ENCODE measurements at places on chromosomes 4 and X.

DNA sequence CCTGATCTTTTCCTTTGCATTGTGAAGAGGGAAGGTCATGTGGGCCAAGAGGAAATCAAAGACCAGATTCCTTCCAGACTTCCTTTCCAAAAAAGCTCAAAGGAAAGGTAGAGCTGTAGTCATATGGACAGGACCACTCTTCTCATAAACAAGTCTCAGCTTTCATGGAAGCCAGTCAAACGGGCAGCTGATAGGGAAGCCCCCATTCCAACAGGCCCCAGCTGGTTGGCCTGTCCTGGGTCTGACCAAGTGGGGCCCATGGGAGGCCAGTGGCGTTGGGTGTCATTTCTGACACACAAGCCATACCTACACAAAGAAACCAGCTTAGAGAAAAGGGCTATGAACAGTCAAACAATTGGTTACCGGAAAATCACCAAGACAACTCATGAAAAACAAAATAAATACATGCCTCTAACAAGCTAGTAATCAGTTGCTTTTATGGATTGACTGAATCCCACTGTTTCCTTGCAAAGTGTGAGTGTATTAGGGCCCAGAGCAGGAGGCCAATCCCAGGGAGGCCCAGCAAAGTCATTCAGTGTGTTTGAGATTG, 149.6 kb upstream of the MAMLD1 start:
- DNase-seq, result no peak

DNA sequence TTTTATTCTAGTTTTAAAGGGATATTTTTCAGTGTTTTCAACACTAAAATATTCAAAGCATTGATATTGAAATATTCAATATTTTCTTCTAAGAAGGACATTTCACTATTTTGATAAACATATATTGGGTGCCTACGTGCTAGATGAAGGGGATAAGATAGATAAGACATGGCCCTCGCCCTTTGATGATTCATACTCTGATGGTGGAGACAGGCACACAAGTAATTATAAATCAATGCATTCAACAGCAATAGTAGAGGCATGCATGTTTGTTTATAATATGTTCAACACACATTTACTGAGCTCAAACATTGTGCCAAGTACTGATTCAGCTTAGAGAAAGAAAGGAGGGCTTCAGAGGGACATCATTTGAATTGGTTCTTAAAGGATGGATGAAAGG, 22.7 kb downstream of the TMEM47 start:
- DNase-seq, result no peak

- DNase-seq, result peak; percentile 29
These were observed 26.1 kb upstream of the PRDM8 start for GRCh38 chr4:80171251-80171650.

- DNase-seq, result no peak
These were observed 181.4 kb upstream of the NEIL3 start for GRCh38 chr4:177128306-177128705.

GRCh38 chrX:17931855-17932254, 70.8 kb upstream of the RAI2 start:
- DNase-seq, result no peak

GRCh38 chr4:131644619-131645018, 1504.5 kb upstream of the PCDH10 start:
- no peak for DNase-seq

- DNase-seq, result no peak
These were observed 103.7 kb downstream of the JADE1 start for GRCh38 chr4:128913228-128913627.

GRCh38 chrX:38117485-38117884, 103.2 kb downstream of the SRPX start:
- DNase-seq, result no peak

- DNase-seq, result no peak
These were observed 154.5 kb upstream of the ANK2 start for GRCh38 chr4:112894951-112895350.

DNA sequence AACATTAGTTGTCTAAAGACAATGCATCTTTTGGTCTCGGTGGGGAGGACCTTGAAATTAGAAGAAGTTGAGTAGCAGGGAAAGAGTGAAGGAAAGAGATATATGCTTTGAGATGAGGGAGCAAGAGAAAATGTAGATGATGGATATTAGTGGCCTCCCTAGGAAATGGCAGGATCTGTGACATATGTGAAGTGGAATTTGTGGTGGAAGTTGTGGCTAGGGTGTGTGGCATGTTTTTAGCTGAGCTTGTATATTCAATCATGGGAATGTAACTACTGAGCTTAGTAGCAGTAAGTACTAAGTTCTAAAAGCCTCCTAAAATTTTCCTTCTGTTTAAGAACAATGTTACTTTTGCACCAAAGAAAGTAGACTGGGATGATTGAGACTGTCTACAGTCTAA, 382.8 kb upstream of the CTSO start:
- DNase-seq, result no peak

GRCh38 chr4:138182838-138183426, 59.2 kb downstream of the SLC7A11 start:
- peak; percentile 5 for DNase-seq

DNA sequence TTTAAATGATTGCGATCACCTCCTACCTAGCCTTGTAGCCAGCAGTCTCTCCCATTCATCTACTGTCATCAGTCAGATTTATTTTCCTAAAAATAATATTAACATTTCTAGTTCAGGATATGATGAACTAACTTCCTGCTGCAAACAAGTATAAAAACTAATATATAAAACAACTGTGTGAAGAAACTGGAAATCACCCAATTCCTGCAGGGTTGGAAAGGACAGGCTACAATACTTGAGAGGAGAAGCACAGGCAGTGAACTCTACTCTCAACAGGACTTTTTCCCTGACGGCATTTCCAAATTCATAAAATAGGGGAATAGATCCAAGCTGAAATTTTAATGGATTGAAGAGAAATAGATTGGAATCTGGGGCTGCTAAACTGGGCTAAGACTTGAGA, 14.2 kb upstream of the BBS12 start:
- no peak for DNase-seq

DNA sequence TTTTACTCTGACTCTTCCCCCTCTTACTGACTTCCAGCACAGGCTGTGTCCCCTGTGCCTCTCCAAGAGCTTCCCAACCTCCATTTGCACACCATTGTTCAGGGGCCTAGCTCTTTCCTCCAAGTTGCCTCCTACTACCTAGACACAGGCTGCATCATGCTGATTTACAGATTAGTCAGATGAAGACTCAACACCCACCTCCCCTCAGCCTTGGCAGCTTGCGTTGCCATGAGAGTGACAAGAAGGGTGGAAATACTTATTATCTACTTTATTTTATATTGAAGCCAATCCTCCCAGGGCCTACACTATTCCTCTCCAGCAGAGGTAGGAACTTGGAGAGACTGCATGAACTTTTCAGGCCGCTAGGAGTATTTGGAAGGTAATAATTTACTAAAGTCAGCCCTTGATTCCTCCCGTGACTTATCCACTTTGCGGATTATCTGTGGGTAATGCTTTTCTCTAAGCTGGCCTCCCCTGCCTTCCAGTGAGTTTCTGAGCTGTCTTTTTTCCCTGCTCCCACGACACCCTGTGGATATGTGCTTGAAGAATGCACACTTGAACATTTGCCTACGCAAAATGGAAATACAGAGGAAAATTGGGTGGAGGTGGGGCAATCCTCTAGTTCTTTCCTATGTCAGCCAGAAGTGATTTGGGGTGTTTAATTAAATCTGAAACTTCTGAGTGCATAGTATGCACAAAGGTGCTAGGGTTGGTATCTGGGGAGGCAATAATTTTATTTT, 74.1 kb upstream of the TMEM164 start:
- DNase-seq, result no peak

GRCh38 chr4:160286051-160286450, 1183.2 kb downstream of the RAPGEF2 start:
- no peak for DNase-seq

DNA sequence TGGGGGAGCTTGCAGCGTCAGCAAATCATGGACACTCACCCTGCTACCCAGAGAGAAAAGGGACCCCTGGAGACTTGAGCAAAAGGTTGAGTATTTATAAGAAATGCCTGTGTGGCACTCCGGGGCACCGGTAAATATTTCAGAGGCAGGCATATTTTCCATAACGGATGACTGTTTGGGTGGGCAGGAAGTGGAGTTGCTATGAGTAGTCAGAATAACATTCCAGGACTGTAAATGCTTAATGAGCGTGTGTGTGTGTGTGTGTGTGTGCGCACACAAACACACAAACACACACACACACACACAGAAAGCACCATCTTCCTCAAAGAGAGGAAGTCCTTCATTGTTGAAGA, 74.6 kb downstream of the MXRA5 start:
- no peak for DNase-seq

DNA sequence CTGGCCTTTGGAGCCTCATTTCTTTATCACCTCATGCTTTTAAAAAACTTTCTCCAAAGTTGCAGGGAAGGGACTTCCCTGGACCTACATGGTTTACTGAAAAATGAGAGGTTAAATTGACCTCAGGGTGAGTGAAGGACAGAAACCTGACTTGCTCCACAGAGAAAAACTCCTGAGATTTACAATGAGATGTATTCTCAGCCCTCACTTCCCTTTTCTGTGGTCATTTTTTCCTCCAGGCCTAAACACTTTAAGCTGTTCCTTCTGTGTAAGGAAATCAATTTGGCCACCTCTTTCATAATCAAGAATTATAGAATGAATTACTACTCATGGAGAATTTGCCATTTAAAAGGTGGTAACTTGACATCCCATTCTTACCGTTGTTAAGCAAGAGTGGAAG, 77.9 kb downstream of the HPGD start:
- no peak for DNase-seq

- peak; percentile 55 for DNase-seq
These were observed 8.1 kb downstream of the MBNL3 start for GRCh38 chrX:132480581-132481203.

GRCh38 chrX:42934020-42934726, 156.2 kb upstream of the PPP1R2C start:
- DNase-seq, result peak; percentile 43

DNA sequence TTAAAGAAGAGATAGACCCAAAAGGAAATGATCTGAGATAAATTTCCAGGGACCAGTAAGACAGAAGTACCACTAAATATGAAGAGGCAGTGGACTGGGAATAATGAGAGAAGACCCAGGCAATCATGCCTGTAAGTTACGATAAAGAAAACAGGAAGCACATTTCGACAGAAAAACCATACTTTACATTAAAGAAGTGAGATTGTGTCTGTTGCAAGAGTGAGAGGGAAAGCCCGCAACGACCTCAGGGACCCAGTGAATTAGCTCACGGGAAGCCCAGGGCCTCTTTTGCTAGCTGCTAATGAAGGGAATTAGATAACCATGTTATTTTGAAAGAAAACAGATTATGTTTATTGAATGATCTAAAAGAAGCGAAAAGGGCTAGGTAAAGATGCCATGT, 28.9 kb upstream of the ACSL1 start:
- DNase-seq, result no peak

DNA sequence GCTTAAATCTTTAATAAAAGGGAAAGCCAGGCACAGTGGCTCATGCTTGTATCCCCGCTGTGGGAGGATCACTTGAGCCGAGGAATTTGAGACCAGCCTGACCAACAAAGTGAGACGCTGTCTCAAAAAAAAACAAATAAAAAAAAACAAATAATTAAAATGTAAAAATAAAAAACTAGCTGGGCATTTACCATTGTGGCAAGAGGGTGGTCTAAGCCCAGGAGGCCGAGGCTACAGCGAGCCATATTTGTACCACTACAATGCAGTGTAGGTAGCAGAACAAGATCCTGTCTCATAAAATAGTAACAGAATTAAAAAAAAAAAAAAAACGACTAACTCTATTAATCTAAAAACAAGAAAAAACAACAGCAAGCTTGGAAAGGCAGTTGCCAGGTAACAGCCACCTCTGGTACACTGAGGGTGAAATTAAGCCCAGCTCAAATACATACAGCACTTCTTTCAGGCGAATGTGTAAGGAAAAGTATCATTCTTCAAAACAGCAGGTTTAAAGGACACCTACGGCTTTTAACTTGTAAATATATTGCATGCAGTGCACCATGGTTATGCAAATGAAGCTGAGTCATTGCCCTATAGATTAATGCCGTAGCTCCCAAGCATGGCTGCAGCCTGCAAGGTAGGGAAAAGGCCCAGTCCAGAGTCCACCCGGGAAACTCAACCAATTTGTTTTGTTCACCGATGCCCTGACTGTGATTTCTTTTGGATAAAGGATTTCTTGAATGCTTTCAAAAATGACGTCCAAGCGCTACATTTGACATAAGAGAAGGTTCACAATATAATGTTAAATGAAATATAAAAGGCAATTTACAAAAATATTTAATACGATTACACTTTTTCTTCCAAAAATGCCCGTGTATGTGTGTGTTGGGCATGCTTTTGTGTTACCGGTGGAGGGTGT, 14.5 kb upstream of the TXLNG start:
- DNase-seq, result no peak

DNA sequence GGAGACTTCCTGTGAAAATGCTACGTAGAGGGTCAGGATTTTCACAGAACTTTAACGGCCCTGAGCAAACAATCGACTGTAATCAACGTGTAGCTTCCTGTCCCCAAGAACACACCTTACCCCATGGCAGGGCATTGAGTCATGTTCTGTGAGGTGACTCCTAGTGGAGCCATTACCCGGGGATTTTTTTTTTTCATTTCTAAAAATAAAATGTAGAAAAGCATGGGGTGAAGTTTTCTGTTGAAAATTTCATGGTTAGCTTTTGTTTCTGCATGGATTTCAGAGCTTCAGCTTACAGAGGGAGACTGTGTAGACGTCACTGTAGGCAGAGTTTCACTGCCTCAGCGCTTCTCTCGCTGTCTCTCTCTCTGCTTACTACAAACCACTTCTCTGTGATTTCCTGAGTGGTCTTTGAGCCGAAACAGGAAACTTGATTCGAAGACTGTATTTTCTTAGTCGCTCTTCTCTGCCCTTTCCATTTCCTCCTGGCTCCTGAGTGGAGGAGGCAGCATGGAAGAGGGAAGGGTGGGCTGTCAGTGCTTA, 111.7 kb downstream of the NFKB1 start:
- DNase-seq, result peak; percentile 76

DNA sequence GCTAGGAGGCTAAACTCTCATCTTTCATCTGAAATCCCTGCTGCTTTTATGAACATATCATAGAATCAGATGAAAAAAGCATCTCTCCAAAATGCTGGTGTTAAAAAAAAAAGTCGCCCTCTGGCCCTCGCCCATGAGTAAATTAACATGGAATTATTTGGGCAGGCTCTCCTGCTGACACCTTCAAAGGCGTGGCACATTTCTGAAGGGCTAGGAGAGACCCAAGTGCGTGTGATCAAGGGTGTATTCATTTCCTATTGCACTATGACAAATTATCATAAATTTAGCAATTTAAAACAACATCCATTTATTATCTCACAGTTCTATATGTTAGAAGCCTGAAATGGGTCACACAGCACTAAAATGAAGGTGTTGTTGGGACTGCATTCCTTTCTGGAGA, 5.1 kb downstream of the ANXA3 start:
- DNase-seq, result no peak

Measured in CD4-positive, alpha-beta T cell treated with Interleukin-4 for 4 hours (primary cell).